ENCODE measurements at places on chromosomes 16 and 17.

DNA sequence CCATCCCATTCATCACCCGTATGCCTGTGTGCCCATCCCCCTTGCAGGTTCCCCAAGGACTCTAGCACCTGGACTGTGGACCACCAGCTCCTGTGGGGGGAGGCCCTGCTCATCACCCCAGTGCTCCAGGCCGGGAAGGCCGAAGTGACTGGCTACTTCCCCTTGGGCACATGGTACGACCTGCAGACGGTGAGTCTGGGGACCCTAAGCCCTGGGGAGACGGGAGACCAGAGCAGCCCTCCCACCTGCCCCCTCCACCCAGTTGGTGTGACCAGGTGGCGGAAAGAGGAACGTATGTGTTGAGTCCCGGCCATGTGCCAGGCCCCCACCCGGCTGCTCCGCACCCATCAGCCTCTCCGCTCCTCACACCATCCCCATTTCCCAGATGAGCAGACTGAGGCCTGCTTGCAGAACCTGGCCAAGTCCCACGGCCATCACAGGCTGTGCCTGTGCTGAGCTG, 15.6 kb downstream of the GAA start:
- DNase-seq = no peak

DNA sequence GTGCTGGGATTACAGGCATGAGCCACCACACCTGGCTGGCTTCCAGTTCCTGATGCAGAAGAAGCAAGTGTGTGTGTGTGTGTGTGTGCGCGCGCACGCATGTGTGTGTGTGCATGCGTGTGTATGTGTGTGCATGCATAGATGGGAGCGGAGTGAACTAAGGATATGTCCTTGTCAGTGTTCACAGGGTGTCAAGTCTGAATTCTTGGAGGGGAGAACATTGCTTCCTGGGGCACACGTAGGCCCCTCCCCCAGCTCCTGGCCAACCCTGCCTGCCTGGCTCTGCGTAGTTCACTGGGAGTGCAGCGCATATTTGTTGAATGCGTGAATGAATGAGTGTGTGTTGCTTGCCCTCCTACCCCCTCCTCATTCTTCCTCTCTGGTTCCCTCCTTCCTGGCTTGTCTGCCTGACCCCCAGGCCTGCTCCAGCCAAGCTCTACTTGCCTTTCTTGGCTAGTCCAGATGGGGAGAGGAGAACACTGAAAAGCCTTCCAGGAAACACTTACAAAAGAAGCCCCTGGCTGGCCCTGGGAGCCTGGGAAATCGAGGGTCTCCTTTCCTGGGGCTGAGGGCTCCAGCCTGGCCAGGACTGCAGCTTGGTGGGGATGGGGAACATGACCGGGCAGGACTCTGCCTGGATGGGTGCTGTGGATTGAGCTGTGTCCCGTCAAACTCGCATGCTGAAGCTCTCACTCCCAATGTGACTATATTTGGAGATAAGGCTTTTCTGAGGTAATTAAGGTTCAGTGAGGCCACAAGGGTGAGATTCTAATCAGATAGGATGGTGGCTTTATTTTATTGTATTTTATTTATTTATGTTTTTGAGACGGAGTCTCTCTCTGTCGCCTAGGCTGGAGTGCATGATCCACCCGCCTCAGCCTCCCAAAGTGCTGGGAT, 27.9 kb downstream of the IGFBP4 start:
- no peak for DNase-seq

- no peak for DNase-seq
Observed at GRCh38 chr17:43813386-43813785, 19.6 kb downstream of the MPP3 start.

DNA sequence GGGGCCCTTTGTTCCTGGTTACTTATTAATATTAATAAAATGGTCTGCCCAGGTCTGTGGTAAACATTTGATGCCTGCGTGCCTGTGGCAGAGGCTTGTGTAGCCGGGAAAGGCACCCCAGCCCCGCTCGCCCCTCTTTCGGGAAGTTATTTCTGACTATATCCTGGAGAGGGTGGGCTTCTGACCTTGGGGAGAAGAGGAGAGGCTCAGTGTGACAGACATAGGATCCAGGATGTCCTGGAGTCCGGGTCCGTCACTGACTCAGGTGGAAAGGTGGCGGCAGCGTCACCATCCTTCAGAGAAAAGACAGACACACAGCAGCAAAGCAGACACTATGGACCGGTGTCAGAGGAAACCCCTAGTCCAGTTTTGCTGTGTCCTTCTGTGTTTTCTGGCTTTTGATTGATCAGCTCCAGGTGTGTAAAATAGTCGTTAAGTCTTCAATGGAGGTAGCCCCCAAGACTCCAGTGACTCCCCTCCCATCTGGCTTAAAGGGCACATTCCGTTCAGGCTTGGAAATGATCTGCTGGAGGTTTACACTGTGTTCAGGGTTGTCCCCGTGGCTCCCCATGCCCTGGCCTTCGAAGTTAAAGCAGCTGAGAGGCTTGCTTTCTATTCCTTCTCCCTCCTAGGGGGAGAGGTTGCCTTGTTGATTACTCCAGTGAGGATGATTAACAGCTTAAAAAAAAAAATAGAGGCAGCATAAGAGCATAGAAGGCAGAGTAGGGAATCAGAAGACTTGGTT, 81.6 kb downstream of the CCDC182 start:
- DNase-seq = no peak

- DNase-seq = peak; percentile 78
Observed at GRCh38 chr16:81429045-81429521, 15.5 kb upstream of the CMIP start.

GRCh38 chr16:82655720-82656490, 29.1 kb downstream of the CDH13 start:
- no peak for DNase-seq

DNA sequence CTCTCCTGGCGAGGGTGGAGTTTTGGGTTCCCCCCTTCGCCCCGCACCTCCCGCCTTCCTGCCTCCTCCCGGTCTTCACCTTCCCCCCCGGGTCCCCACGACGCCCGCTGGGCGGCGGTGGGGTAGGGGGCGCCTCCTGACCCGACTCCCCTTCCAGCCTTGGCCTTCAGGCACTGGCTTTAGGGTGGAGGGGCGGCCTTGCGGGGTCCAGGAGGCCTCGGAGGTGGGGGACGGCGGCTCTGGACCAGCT, 2.4 kb downstream of the SLC16A3 start:
- DNase-seq = no peak

GRCh38 chr17:68950725-68951124, 4.5 kb downstream of the ABCA8 start:
- no peak for DNase-seq

GRCh38 chr17:79979816-79980215, 55.9 kb downstream of the TBC1D16 start:
- no peak for DNase-seq

DNA sequence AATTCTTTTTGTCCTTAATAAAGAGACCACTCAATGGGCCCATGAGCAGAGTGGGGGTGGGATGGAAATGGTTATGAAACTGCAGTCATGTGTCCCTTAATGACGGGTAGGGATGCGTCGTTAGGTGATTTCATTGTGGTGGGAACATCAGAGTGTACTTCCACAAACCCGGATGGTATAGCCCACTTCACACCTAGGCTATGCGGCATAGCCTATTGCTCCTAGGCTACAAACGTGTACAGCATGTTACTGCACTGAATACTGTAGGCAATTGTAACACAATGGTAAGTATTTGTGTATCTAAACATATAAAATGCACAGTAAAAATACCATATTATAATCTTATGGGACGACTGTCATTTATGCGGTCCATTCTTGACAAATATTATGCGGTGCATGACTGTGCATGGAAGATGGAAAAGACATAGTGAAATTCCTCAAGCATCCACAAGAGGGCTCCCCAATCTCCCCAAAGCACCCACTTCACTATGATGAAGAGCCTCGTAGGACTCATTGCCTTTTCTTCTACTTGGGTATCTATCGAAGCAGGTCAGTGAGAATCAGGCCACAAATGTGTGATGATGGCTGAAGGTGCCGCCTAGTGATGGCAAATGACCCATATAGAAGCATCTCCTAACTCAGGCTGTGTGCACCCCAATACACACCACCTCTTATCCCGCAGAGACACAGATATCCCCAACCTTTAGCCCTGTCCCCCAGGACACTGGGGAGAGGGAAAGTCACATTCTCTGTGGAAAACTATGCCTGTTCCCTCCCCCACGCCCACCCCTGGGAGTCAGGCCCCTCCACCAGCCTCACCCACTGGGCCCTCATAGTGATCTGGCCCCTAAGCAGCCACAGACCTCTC, 43.5 kb downstream of the TBX21 start:
- DNase-seq = peak; percentile 61

DNA sequence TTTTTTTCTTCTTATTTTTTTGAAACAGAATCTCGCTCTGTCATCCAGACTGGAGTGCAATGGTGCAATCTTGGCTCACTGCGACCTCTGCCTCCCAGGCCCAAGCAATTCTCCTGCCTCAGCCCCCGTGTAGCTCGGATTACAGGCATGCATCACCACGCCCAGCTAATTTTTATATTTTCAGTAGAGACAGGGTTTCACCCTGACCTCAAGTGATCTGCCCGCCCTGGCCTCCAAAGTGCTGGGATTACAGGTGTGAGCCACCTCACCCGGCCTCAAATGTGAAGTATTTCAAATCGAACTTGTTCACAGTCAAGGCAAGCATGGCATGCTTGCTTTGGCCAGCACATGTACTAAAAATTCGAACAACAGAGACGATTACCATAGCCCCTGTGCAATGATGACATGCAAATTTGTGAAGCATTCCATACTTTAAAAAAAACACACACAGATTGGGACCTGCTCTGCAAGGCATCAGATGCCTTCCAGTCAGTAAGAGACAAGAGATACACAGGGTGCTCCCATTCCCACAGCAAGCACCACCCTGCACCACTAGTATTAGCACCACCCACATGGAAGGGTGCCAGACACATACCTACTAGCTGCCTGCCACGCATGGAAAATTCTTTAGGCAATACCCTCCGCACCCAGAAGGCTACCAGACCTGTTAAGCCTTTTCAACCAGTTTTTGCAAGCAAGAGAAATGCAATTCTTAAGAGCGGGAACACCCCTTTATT, 47.2 kb downstream of the ANKRD11 start:
- DNase-seq = peak; percentile 68

DNA sequence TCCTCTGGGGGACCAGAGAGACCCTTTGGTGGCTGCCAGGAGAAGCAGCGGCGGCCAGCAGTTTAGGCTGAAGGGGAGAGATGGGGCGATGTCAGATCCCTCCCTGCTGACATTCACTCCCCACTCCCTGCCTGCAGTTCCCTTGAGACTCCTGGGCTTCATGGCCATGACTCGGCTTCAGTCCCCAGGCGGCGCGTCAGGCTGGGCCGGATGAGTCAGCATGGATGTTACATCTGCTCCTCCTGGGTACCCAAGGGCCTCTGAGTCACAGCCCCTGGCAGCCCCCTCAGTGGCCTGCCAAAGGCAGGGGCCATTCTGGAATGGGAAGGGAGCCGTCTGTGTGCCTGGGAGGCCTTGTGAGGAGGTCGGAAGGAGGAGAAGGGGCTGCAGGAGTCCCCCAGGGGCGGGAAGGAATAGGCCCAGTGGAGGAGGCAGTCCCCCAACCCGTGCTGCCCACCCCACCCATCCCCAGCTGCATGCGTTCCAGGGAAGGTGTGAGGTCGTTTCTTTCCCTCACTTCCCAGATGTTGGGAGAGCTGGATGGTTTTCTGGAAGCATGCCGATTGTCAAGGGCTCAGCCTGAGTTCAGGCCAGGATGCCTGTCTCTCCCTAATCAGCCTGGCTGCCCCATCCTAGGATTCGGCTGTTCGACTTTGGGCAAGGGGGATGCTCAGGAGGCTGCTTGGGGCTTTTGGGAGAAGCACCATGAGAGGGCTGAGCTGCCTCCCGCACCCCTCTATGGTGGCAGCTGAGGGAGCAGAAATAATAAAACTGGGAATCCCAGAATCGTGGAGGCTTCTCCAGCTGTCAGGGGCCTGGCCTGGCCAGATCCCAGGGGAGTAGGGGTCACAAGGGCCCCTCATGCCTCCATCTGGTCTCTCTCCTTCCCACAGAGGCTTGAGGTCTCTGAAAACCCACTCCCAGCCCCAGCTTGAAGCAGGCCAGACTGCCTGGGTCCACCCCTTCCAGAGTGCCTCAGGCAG, 9.7 kb downstream of the RHBDL3 start:
- peak; percentile 68 for DNase-seq

- DNase-seq = peak; percentile 61
Observed at GRCh38 chr17:74862108-74862901, 2.6 kb upstream of the GRIN2C start.

GRCh38 chr16:64253525-64253924, 868.3 kb downstream of the CDH11 start:
- no peak for DNase-seq

- no peak for DNase-seq
Observed at GRCh38 chr16:71255721-71256120, 25.2 kb upstream of the HYDIN start.

DNA sequence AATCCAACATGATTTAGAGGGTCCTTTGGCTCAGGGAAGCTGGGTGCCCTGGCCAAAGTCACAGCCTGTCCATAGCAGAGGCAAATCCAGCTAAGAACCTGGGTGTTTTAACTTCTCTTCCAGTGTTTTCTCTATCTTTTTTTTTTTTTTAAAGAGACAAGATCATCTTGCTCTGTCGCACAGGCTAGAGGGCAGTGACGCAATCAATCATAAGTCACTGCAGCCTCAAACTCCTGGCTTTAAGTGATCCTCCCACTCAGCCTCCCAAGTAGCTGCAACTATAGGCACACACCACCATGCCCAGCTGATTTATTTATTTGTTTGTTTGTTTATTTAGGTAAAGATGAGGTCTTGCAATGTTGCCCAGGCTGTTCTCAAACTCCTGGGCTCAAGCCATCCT, 14.8 kb upstream of the GRIN2A start:
- no peak for DNase-seq

DNA sequence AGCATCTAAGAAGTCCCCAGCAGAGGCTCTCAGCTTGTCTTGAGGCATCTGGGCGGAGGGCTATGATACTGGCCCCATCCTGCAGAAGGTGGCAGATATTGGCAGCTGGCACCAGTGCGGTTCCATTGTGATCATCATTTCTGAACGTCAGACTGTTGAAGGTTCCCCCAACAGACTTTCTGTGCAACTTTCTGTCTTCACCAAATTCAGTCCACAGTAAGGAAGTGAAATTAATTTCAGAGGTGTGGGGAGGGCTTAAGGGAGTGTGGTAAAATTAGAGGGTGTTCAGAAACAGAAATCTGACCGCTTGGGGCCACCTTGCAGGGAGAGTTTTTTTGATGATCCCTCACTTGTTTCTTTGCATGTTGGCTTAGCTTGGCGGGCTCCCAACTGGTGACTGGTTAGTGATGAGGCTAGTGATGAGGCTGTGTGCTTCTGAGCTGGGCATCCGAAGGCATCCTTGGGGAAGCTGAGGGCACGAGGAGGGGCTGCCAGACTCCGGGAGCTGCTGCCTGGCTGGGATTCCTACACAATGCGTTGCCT, at the start of gene CIITA:
Gene CIITA (plus strand): TSS at position 404 of the 543 bp plus-strand sequence. CDS start 129 bp downstream, at position 533.
- DNase-seq = no peak

GRCh38 chr17:76018340-76018680, 8.8 kb downstream of the EVPL start:
- no peak for DNase-seq

DNA sequence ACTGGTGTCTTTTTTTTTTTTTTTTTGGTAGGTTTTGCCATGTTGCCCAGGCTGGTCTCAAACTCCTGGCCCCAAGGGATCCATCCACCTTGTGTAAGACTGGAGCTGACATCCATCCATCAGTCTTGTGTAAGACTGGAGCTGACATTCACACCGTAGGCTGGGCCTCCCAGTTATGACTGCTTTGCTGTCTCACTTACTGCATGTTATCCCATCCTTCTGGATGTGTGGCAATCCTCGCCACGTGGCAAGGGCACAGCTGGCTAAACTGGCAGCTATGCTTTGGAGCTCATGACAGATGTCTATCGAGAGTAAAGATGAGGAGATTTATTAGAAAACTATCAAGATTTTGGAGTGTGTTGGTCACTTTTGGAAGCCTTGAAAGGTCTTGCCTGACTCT, 115.1 kb downstream of the ABCA8 start:
- DNase-seq = no peak
